GF-D8 (cell line): ENCODE measurements at places on chromosomes 12 and 14.

GRCh38 chr12:51048661-51049251, 629 bp downstream of the LETMD1 start:
- DNase-seq = no peak

- no peak for DNase-seq
Observed at GRCh38 chr14:53651096-53651740, 305.4 kb downstream of the BMP4 start.

- peak; percentile 62 for DNase-seq
Observed at GRCh38 chr12:54882079-54882478, 27.8 kb downstream of the MUCL1 start.

DNA sequence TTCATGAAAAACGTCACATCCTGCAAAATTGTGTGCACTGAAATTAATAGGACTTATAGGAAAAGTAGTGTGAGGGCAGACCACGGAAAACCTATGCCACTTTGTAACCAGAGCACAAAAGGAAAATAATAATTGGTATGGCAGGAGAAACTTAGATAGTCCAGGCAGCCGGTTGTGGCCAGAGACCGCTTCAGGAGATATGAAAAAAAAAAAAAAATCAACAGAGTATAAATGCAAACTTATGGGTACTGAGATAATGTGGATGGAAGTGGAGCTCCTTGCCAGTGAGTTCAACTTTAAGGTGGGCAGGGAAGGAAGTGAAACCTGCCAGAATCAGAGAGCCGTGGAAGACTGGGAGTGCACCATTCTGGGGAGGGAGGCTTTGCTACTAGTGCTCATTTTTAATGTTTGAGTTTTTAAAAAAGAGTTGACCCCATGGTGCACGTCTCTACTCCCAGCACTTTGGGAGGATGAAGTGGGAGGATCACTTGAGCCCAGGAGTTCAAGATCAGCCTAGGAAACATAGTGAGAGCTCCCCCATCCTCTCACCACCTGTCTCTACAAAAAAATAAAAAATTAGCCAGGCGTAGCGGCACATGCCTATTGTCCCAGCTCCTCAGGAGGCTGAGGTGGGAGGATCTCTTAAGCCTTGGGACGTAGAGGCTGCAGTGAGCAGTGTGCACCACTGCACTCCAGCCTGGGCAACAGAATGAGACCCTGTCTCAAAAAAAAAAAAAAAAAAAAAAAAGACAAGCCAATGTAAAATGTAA, 34.3 kb upstream of the METAP2 start:
- DNase-seq = no peak

- peak; percentile 73 for DNase-seq
Observed at GRCh38 chr12:120538281-120539156, 4.4 kb downstream of the RNF10 start.

GRCh38 chr14:100712490-100712889, 14.2 kb upstream of the DLK1 start:
- DNase-seq = no peak

- no peak for DNase-seq
Observed at GRCh38 chr12:12887471-12887870, 3.9 kb upstream of the GPRC5A start.

- DNase-seq = no peak
Observed at GRCh38 chr14:22303589-22304195, 285.3 kb downstream of the DAD1 start.

DNA sequence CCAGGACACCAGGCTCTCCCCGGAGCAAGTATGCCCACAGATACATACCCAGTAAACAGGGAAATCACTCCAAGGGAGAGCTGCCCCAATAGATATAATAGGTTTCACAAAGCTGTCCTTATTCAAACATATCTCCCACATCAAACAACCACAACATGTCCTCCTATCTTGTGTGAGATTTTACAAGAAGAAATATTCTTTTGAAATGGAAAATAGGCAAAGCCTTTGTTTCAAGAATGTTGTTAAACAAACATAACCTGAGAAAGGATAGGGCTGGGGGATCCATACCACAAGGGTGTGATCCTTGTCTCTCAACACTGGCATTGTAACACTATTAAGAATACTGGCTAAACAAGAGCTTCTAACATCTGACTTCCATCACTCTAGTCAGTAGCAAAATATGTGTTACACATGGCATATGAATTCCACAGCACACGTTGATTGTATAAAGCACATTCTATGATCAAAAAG, 32.9 kb downstream of the LGR5 start:
- no peak for DNase-seq

DNA sequence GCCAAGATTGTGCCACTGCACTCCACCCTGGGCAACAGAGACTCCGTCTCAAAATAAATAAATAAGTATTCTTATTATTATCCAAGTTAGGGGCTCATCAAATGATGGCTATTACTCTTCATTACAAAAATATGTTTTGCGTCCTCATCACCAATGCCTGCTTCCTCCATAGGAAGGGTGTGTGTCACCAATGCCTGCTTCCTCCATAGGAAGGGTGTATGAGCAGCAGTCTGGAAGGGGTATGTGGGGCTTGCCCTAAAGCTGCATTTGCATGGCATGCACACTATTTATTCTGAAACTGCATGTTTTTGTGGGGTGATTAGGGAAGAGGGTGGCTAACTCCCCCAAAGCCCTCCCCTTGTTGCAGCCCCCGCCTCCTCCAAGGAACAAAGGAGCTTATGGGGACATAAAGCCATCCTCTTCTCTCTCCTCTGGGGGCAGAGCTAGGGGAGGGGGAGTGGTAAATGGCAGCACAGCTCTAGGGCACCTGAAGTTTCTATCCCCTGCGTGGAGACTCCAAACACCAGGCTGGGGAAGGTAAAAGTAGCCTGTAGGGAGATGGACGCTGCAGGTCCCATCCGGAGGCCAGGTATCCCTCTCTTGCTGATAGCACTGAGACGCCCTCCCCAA, 1.3 kb downstream of the CAMKK2 start:
- no peak for DNase-seq

- no peak for DNase-seq
Observed at GRCh38 chr12:95701722-95702418, 88.7 kb downstream of the NTN4 start.

DNA sequence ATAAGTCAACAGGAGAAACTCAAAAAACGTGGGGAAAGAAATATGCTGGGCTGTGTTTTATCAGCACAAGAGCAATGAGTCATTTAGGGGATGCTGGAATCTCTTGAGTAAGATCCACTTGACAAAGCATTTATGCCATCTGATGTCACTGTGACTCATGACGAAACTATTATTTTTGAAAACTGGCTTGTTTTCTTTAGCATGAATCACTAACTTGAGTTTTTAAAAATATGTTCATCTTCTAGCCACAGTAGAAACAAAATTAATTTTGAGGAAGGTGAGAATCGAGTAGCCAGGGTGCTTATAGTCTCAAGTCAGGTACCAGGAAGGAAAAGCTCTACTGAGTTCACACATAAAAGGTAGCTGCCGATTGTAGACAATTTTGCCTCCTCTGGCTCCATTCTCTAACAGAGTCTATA, 456.2 kb upstream of the MGAT4C start:
- DNase-seq = no peak

- DNase-seq = peak; percentile 54
Observed at GRCh38 chr14:102594514-102595175, 2.2 kb downstream of the RCOR1 start.

DNA sequence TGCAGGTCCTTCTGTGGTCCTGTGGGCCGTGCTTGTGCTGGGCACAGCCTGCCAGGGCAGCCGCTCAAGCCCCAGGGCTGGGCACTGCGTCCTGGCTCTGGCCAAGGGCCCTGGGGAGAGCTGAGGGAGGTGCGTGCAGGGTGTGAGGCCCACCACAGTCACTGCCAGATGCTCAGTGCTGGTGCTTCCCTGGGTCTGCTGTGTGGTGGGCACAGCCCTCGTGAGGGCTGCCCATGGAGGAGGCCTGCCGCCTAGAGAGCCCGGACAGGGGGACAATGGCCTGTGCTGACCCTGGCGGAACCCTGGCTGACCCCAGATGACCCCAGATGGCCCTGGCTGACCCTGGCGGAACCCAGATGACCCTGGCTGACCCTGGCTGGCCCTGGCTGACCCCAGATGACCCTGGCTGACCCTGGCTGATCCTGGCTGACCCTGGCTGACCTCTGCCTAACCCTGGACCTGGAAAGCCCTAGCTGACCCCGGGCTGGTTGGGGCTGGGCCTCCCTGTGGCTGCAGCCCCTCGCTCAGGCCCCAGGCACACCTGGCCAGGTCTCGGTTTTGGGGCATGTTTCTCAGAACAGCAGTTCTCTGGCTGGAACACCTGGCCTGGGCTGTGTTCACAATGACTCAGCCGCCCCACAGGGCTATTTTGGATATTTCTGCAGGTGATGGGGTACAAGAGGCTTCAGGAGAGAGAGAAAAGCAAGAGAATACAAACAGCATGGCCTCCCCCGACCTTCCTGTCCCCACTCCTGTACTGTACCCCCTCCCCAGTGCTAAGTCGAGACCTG, 55.4 kb downstream of the TMEM121 start:
- no peak for DNase-seq

- no peak for DNase-seq
Observed at GRCh38 chr14:102539544-102540314, 30.2 kb upstream of the ANKRD9 start.

- DNase-seq = no peak
Observed at GRCh38 chr14:30872602-30873001, 1.8 kb upstream of the COCH start.

- DNase-seq = no peak
Observed at GRCh38 chr12:40015345-40015744, 90.5 kb downstream of the SLC2A13 start.

DNA sequence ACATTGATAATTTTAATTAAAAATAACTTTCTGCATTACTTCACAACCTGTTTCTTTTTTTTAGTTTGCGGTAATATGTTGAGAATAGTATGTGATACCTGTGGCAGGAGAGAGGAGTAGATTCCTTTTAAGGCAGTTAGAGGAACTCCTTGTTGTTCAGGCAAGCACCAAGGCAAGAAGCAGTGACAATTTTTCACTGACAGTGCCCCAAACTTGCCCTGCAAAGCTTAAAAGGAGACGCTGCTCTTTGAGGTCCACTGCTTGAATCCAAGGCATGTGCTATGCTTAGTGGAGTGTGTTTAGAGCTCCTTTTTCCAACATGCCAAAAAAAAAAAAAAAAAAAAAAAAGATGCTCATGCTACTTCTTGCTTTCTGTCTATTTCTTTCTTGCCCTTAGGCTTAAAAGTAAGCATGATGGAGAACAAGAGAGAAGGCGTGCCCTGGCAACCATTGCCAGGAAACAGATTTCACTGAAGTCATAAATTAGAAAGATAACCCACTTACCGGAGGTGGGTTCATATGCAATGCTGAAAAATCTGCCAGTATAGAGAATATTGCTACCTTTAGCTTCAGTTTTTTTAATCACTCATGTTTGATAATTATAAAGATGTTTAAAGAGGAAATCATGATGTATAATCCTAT, 58.3 kb upstream of the DYRK2 start:
- no peak for DNase-seq

- no peak for DNase-seq
Observed at GRCh38 chr12:132056320-132056719, 87.8 kb downstream of the DDX51 start.

- DNase-seq = no peak
Observed at GRCh38 chr14:65928995-65929394, 516.5 kb downstream of the FUT8 start.

GRCh38 chr14:58332561-58332960, 34.2 kb downstream of the ARID4A start:
- no peak for DNase-seq

DNA sequence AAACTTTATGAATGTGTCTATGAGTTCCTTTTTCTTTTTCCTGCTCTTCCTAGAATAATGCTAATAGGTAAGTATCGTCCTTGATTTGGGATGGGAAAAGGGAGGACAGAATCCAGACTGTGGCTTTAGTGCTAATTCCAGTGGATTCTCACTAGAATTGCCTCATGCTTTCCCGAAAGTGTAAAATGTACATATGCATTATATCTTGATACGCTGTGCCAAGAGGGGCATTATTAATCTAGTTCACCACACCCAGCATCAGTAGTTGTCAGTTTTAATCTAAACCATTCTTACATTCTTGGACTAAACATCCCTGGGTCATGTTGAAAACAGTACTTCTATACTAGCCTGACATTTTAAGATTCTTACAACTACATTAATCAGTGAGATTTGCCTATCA, 49.3 kb downstream of the GCH1 start:
- DNase-seq = no peak

DNA sequence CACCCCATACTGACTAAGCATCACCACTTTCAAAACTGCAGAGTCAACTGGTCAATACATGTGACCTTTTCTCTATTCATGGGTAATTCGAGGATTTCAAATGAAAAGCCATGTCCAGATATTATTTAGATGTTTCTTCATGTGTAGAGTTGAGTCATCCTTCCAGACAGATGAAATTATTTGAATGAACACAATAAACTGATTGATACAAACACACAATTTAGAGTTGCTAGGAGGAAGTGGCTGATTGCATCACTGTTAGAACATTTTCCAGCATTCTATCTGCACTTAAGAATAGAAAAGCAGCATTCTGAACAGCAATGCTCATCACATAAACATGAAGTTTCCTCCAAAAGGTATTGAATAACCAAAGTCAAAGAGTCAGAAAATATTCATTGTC, 273.5 kb upstream of the SOX5 start:
- DNase-seq = no peak

DNA sequence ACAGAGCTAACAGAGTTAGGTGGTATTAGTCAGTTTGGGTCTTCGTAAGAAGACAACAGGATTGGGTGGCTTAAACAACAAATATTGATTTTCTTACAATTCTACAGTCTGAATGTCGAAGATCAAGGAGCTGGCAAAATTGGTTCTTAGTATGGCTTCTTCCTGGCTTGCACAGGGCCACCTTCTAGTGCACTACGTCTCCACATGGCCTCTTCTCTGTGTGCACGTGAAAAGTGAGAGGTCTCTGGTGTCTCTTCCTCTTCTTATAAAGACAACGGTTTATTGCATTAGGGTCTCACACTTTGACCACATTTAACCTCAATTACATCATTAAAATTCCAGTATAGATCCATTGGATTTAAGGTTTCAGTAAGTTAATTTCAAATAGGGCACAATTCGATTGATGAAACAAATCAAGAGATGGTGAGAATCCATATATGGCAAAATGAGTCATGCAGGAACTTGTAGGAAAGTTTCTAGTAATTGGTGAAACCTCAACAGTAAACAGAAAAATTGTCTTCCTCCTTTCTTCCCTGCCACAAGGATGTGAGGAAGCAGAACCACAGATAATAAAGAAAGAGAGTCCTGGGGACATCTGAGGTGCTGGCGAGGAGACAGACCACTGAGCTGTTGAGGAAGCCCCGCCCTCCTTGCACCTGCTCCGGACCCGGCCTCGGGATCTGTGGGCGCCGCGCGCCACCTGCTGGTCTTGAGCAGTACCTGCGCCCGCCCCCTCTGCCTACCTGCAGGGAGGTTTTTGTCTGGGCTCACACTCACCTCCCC, 846.7 kb downstream of the TMEM121 start:
- no peak for DNase-seq

DNA sequence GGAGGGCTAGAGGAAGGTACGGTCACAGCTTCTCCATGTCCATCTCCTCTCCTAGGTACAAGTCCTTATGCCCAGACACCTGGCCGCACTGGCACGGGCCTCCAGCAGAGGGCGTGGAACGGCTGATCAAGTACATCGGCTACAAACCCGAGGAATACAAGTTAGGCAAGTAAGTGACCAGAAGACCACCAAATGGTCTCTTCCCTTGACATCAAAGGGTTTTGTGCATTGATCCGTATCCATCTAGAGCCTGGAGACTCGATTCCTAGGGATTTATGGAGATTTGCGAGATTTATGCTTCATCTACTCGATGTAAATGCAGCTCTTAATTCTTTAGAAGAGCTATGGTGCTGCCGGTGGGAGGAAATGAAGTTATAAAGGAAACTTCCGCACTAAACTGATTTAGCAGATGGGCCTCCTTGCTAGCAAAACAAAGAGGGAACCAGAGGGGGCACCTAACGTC, 44.2 kb downstream of the KCTD10 start:
- peak; percentile 45 for DNase-seq
